ENCODE measurements at places on chromosomes 13 and 19. TPM values are rescaled to one million over a fixed set of nuclear protein-coding genes. Genes with fewer than 3 reads are reported as not detected.

DNA sequence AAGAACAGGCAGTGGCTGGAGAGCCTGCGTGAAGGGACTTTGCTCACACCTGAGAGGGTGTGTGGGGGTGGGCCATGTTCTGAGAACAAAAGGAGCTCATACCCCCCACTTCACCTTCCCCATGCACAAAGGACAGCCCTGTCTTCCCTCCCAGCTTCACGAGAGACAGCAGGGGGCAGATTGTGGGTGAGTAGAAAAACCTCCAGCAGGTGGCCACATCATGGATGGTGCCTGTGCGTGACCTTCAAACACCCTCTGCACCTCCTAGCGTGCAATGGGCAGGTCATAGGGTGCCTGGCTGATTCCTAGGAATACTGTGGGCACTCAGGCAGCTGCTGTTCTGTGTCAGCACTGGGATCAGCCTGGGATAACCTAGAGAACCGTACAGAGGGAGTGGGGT lies 36.3 kb upstream of the PSG9 start:
- no peak for DNase-seq

- no peak for DNase-seq
Observed at GRCh38 chr19:1018393-1018792, 2.5 kb downstream of the TMEM259 start.

- no peak for DNase-seq
Observed at GRCh38 chr13:43243711-43244110, 220.3 kb downstream of the DNAJC15 start.

Gene ZNF816
- total RNA-seq: 19.6 TPM

Gene ZNF761
- 63.8 TPM for total RNA-seq

All from endodermal cell (in vitro differentiated cells).